ENCODE measurements at places on chromosomes 13 and 19.

DNA sequence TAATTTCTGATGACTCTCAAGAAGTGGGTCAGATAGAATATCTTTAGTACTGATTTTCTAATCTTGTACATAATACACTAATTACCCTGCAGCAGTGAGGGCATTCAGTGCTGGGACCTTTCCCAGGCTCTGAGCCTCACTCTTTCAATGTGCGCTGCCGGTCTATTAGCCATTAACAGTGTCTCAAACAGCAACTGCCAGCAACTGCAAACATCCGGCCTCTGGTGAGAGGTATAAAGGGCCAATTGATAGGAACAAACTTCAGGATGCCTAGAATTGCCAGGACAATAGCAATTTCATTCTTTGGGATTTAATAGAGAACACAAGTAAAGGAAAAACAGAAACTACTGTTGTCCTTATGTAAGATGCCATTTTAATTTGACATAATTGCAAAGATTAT lies 604.4 kb upstream of the SPRY2 start:
- peak; percentile 46 for DNase-seq

DNA sequence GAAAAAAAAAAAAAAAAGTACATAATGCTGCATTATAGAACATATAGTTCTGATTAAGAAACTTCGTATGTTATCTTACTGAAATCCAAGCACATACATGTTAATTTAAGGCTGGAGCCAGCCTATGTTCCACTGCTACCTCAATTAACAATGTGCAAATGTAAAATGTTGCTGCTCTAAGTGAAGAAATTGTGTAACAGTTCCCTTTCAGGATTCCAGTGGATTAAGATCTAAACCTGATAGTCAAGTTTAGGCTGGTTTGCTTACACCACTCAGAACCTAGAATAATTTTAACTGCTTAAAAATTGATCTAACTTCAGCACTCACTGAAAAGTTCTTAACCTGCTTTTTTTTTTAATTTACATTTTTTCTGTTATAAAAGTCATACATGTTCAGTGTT lies 4.2 kb downstream of the VPS36 start:
- DNase-seq: no peak

DNA sequence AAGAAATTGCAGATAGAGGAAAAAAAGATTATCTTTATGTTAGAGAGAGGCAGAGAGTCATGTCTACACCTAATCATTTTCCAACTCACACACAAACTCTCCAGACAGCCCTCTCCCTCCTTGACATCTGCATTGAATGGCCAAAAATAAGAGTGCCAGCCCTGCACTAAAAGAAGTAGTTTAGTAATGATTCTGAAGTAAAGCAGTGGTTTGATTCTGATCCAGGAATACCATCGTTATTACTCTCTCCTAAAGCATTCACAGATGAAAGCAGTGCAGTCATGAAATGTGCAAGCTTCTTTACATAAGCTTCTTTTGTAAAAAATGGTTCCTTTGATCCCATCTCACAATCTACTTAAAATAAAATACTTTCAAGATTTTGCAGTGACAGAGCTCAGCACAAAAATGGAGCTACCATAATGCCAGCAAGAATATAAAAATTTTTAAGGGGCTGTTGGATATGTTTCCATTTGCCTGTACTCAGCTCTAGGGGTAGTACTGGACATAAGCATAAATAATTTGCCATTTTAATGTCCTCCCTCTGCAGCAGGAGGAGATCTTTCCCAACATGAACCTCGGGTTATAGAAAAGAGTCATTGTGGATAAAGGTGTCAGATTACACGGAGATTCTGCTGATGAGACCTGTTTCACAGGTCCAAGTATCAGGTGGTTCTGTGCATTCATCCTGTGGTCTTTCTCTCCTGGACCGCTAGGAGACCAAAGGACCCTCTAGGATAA lies 406.3 kb downstream of the DCT start:
- DNase-seq: no peak

DNA sequence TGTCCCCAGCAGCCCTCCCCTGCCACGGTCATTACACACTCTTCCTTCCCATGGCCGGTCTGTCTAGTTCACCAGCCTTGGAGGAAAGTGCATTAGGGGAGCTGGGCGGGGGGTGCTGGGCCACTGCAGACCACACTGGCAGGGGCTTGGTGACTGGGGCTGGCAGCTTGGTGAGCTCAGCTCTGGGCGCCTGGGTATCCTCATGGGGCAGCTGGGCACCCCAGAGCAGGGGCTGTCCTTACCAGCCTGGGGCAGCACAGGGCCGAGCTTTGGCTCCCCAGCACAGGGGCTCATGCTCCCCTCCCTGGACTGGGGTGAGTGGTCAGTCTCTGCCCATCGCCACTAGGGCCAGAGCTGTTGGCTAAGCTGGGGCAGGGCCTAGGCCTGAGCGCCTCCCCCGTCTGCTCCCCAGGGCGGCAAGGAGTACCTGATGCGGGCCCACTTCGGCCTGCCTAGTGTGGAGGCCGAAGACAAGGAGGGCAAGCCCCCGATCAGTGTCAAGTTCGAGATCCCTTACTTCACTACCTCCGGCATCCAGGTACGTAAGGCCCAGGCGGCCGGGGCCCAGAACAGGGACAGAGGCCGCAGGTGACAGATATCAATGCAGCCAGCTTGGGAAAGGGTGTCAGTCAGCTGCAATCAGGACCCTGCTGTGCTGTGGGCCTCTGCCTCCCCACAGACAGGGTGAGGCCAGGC lies 35.5 kb downstream of the AP1M1 start:
- no peak for DNase-seq

DNA sequence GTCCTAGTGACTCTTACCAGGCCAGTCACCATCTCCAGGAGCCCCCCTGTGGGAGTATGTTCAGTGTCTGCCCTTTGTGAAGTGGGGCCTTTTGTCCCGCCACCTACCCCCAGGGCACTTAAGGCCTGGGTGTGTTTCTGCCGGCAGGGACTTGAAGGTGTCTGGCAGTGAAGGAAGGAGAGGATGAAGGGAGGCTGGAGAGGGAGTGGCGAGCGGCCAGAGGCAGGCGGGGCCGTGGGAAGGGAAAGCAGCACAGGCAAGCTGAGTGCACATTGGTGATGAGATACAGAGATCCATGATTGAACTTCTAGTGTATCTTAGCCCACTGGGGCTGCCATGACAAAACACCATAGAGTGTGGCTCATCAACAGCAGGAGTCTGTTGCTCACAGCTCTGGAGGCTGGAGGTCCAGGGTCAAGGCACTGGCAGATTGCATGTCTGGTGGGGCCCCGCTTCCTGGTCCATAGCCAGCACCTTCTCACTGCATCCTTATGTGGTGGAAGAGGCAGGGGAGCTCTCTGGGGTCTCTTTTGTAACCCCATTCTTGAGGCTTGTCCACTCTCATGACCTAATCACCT lies 17.5 kb downstream of the CUL4A start:
- no peak for DNase-seq

GRCh38 chr13:46893798-46894560 lies 2.9 kb downstream of the HTR2A start:
- peak; percentile 80 for DNase-seq

GRCh38 chr13:30312904-30313303 lies 5.6 kb upstream of the KATNAL1 start:
- no peak for DNase-seq

DNA sequence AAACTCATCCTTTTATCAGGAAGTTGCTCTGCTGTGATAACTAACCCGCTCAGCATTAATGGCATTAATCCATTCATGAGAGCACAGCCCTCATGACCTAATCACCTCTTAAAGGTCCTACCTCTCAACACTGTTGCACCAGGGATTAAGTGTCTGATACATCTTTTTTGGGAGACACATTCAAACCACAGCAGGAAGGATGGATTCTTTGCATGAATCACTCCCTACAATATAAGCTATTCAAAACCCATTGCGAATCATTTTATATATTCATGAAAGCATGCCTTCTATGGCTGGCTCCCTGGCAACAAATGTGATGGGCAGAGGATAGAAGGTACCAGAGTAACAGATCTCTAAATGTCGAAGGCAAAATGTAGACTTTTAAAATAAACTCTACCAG lies 27.6 kb downstream of the ARL11 start:
- DNase-seq: no peak

DNA sequence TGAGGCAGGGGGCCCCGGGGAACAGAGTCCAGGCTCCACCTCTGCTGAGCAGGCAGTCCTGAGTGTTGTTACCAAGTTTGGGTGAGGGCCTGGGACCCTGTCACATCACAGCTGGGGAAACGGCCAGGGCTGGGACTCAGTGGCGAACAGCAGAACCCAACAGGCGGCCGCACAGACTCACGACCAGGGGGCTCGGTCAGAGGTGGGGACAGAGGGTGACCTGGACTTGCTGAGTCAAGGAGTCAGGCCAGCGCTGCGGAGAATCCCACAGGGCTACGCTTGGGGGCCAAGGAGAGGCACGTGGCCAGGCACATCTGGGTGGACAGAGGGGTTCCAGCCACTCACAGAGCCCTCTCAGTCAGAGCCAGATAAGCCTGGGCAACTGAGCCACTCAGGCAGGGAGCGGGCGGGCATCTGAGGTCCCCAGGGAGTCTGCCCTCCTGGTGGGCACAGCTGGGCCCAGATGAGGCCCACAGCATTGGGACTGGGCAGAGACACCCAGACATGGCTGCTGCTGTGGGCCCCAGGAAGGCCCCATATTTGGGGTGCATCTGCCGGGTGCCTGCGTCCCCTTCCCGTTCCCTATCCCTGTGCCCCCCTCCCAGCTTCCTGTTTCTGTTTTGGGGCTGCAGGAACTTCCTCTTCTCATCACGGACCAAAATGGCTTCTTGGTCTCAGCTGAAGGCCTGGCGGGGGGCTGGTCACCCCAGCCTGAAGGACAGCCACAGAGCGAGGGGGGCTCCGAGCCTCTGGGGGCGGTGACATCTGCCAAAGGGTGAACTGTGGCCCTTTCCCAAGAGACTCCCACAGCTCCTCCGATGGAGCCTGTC lies 34.0 kb downstream of the CEBPA start:
- no peak for DNase-seq

GRCh38 chr13:27321468-27322431 lies 51.1 kb downstream of the RASL11A start:
- DNase-seq: no peak

DNA sequence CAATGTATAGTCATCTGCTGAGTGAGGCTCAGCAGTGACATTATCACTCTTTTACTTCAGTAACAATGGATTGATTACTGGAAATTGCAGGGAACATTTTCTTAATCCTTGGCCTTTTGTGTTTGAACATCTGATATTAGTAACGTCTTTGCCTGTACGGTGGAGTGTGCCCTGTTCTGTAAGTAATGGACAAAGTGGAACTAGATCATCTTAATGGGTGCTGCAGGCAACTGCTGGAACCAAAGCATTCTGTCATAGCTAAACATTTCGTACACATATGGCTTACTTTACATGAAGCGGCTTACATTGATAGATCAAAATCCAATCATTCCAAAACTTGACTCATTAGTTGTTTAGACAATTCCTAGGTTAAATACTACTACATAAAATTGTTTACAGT lies 114.1 kb downstream of the MYO16 start:
- no peak for DNase-seq

DNA sequence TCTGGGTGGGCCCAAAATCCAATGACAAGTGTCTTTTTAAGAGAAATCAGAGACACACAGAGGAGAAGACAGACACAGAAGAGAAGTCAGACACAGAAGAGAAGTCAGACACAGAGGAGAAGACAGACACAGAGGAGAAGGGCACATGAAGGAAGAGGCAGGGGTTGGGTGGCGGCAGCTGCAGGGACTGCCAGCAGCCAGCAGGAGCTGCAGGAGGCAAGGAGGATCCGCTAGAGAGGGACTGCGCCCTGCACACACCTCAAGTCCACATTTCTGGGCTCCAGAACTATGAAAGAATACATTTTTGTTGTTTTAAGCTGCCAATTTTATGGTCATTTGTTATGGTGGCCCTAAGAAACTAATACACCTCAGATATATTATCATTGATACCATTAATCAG lies 140.6 kb downstream of the ZIC5 start:
- DNase-seq: no peak

DNA sequence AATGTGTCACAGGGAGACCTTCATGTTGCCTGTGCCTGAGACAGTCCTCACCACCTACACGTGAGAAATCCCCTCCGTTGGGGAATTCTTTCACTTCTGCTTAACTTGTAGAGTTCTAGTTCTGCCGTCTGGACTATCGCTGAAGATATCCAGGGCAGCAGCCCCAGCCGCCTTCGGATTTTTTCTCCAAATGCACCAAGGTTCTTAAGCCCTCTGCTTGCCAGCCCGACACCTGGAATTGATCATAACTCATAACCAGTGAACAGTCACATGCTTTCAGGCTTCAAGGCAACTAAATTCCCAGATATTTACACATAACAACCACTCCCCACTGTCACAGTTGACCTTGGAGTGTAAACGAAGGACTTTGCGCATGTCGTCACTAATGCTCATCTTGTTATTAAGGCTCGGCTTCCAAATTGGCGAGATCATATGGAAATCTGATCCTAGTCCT lies 114.4 kb downstream of the RAB20 start:
- DNase-seq: no peak

DNA sequence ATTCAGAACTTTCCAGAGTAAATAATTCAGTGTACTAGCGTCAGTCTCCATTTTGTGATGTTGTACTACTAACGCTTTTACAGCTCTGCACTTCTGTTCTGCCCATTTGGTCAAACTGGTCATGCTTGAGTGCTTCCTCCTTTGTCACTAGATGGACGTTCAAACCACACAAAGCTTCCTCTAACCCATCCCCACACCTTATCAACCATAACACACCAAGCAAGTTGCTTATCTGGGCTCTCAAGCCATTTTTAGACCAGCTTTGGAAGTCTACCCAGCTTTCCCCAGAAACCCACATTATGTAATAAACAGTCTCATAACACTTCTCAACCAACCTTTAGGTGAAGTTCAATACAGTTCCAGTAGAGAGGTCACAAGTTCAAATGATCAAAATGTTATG lies 2.3 kb upstream of the ZNF347 start:
- no peak for DNase-seq

All from NCI-H1930 (cell line).